ENCODE measurements at places on chromosomes 7 and 10. TPM values are rescaled to one million over a fixed set of nuclear protein-coding genes. Genes with fewer than 3 reads are reported as not detected.

DNA sequence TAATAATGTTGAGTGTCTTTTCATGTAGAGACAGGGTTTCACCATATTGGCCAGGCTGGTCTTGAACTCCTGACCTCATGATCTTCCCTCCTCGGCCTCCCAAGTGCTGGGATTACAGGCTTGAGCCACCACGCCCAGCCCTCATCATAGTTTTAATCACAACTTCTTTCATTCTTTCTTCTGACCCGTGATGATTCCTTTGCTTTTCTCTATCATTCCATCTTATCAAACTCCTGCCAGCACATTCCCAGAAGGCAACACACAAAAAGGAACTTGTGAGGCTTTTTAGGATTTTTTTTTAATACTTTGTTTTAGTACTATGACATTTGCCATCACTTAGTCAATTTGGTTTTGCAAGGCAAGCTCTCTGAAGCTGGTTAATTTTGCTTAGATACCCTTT, 77.5 kb upstream of the MEOX2 start:
- no peak for DNase-seq

DNA sequence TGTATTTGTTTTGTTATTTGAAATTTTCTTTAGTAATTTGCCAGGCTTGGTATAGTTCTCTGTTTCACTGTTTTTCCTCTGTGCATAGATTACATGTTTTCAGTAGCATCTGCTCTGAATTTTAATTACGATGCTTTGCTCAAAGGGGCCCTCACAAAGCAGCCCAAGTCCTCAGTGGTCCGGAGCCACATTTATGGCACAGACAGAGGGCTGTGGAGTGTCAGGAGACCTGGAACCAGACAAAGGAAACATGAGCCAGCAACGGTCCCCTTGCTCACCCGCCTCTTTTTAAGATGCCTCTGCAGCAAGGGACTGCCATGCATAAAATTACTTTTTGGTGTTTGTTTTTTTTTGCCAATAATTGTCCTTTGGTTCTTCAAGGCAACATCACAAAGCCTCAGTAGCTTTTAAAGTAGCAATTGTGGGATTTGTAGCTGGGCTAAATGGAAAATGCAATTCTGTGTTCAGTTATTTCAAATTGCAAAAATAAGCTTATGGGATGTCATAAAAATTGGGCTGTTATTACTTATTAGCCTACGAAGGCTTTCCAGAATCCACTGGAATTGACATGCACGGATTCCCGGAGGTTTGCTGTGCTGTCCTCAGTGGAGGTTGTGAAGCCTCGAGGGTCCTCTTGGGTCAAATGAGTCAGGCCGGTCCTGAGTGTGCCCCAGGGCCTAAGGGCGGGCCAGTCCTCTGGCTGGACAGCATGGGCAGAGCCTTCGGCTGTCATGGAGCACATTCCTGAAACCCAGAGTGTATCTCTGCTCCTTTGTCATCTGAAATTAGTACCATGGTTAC, 422.8 kb downstream of the GLRX3 start:
- DNase-seq, result no peak

VPS37D gene
- total RNA-seq, result 2.1 TPM

COMTD1 gene
- 28.6 TPM for total RNA-seq

DNA sequence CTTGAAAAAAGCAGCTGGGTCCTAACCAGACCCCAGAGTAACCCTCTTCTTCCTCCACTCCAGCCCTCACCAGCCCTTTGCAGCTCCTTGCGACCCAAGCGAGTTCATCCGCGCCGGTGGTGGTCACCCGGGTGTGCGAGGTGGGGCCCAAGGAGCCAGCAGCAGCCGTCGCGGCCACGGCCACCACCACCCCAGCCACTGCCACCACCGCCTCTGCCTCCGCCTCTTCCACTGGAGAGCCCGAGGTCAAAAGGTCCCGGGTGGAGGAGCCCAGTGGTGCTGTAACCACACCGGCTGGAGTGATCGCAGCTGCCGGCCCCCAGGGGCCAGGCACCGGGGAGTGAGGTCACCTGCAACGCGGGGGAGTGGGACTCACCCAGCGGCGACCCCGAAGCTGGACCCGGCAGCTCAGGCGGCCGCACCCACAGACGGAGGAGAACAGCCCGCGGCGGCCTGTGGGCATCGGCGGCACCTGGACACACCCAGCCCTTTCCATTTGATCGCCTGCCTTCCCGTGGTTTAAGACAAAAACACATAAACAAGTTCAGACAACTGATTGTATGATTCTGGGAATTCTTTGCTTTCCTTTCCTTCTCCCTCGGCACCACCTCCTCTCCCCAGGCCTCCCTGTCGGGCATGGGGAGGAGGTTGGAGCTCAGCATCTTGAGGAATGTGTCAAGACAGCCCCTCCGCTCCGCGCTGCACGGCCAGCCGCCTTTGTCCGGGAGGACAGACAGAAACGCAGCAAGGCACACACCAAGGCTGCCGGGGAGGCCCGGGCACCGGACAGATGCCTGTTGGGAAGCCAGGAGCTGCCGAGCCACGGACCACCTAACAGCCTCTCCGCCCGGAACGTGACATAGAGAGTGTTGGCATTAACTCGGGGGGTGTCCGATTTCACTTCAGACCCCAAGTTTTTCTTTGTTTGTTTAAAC, 13.0 kb upstream of the AP5Z1 start:
- DNase-seq, result no peak

All from heart right ventricle (tissue), 16 donors.